ENCODE measurements at places on chromosomes 2 and 18. TPM values are rescaled to one million over a fixed set of nuclear protein-coding genes. Genes with fewer than 3 reads are reported as not detected.
A peak's percentile ranks its signal among the peaks of the same experiment; 100 is the strongest.

Gene CDK15
- total RNA-seq = 6.6 TPM

Gene ZBTB7C
- total RNA-seq = 1.4 TPM

DNA sequence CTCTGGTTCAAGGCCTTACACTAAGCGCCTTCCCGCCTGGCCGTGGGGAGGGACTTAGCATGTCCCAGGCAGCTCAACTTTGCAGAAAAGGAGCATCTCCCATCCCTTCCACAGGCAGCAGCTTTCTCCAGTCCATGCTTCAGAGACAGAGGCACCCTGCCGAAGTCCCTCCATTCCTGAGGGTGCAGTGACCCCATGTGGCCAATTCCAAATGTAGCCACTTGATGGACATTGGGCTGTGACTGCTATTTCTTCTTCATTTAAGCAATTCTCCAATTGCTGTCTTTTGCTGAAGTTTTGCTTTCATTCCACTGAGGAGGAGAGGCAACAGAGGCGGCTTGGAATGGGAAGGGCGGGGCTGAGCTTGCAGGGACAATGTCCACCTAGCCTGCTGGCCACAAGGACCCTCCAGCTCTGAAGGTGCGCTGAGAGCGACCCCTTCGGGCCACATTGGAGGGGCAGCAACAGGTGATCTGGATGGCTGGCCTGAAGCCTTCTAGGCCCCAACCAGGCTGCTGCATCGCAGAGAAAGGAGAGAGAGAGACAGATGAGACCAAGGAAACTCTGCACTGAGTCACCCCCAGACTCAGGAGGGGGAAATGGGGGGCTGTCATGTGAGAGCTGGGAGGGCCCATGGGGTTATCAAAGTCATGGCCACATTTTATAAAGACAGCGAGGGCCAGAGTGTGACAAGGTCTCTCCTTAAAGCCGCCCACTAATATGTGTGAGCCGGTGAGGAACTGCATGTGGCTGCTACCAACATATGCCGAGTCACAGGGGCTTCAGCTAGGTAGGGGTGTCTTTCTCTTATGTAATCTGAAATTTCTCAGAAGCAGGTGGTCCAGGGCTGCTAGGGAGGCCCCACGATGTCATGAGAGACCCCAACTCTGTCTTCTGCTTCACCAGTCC lies 61.3 kb downstream of the LONRF2 start:
- H3K4me3 ChIP-seq = no peak overlapping the region
- no peaks in the 10 kb centered on the region for H3K27me3 ChIP-seq
- H3K4me1 ChIP-seq = peaks cover 10% of the 10 kb centered on the region
- H3K27ac ChIP-seq = no peak overlapping the region
- DNase-seq = peak; percentile 63
- no peaks in the 10 kb centered on the region for H3K36me3 ChIP-seq

DNA sequence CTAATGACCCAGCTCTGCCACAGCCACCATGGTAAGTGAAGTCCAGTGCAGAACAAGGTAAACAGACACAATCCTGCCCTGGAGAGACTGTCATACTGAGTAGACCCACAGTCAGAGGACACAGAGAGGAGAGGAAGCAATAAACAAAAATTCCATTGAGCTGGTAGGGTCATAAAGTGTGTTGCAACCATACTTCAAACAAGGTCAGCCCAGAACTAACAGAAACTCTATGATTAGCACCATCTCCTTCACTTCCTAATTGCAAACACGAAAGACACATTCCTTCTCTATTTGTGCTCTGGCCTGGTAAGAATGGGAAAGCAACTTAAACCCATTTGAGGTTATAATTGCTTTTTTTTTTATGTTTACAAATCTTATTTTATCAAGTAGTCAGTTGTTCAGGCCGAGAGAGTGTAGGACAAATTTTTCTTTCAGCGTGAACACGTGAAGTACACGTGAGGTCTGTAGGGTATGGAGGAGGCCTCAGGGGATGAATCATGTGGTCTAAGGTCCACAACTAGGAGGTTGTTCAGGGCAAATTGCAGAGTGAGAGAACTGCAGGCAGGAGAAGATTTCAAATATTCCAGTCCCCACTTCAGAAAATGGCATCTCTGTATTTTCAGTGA lies 71.4 kb upstream of the GLS start:
- H3K36me3 ChIP-seq = no peaks in the 10 kb centered on the region
- no peak for DNase-seq
- no peaks in the 10 kb centered on the region for H3K27me3 ChIP-seq
- no peak overlapping the region for H3K27ac ChIP-seq
- no peak overlapping the region for H3K4me3 ChIP-seq
- H3K4me1 ChIP-seq = no peaks in the 10 kb centered on the region

DNA sequence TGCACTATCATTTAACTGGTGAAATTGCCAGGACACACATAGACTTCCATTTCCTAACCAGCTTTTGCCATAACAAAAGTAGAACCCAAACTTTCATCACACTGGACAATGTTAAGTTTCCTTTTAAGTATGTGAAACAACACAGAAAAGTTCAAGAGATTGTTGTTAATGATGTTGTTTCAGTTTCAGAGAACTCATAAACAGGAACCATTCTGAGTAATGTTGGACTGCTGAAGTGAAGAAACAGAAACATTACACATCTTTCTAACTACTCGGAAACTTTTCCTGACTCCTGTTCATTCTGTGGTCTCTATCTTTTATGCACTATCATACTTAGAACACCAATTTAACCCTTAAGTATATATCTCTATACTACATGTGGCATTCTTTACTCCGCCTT lies 179.2 kb downstream of the RIT2 start:
- no peak overlapping the region for H3K27ac ChIP-seq
- no peaks in the 10 kb centered on the region for H3K36me3 ChIP-seq
- H3K27me3 ChIP-seq = no peaks in the 10 kb centered on the region
- no peak overlapping the region for H3K4me3 ChIP-seq
- H3K4me1 ChIP-seq = peaks cover 5% of the 10 kb centered on the region

- no peaks in the 10 kb centered on the region for H3K36me3 ChIP-seq
- peaks cover 9% of the 10 kb centered on the region for H3K4me1 ChIP-seq
- no peak overlapping the region for H3K4me3 ChIP-seq
- no peak overlapping the region for H3K27ac ChIP-seq
- no peak for DNase-seq
Observed at GRCh38 chr18:848062-848861, 36.2 kb upstream of the YES1 start.

Gene FHOD3
- 6.1 TPM for total RNA-seq

GRCh38 chr2:219428469-219428868 lies 6.2 kb upstream of the SPEG start:
- no peak overlapping the region for H3K27ac ChIP-seq
- DNase-seq = no peak
- H3K36me3 ChIP-seq = no peaks in the 10 kb centered on the region
- H3K27me3 ChIP-seq = no peaks in the 10 kb centered on the region

DNA sequence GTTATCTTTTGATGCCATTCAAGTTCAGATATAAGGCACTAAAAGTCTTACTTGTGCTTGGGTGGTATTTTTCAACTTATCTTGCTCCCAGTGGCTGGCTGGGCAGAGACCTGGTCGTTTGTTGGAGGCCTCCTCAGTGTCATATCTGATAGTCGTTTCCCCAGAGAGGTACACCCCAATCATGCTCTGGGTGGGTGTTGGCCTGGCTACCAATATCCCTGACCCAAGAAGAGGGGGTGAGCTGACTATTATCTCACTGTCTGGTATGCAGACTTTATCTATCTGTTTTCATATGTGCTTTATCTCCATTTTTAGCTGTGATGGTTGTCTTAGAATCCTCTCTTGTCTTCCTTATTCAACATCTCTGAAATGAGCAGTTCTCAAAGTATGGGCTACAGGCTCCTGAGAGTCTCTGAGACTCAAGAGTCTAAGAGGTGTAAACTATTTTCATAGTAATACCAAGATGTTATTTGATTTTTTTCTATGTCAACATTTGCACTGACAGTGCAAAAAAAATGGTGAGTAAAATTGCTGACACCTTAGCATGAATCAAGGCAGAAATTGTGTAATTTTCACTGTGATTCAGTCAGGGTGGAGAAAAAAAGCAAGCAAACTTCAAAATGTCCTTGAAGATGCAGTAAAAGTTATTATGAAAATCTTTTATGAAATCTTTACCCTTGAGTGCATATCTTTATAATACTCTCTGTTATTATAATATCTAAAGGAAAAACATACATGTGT lies 12.3 kb upstream of the PLEK start:
- H3K27me3 ChIP-seq = no peaks in the 10 kb centered on the region
- no peak for DNase-seq
- no peaks in the 10 kb centered on the region for H3K4me1 ChIP-seq
- no peaks in the 10 kb centered on the region for H3K36me3 ChIP-seq
- no peak overlapping the region for H3K27ac ChIP-seq

Gene C1GALT1C1L
- not detected for total RNA-seq

Gene IL1RN
- not detected for total RNA-seq

Gene KATNAL2
- total RNA-seq = 3.0 TPM

GRCh38 chr2:106534471-106534870 lies 47.3 kb downstream of the CD8B2 start:
- H3K4me1 ChIP-seq = no peaks in the 10 kb centered on the region
- no peak overlapping the region for H3K4me3 ChIP-seq
- H3K36me3 ChIP-seq = no peaks in the 10 kb centered on the region
- peaks cover 5% of the 10 kb centered on the region for H3K27me3 ChIP-seq

DNA sequence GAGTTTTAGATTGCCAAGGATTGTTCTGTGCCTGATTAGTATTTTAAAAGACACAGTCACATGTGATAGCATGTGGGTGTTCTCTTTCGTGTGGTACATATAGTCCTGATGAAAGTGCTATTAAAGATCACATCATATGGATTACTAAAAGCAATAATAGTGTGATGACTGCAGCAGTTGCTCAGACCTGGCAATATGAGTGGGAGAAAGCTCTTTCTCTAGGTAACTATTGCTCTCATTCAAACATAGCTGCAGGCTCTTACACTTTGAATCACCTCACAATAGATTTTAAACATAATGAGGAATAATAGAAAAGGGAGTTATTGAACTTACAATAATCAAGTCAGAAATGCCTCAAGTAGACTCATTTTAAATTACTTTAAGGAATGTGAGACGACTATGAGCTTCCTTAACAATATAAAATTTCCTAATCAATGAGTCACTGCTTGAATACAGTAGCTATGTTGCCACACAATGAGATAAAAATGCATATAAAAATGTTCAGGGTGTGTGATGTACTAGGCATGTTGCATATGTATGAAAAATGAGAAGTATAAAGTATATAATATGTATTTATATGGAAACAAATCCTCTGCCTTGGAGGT lies 452.1 kb downstream of the TMX3 start:
- peak overlapping the region; percentile 73 for H3K27ac ChIP-seq
- no peak overlapping the region for H3K4me3 ChIP-seq
- no peaks in the 10 kb centered on the region for H3K27me3 ChIP-seq
- peak; percentile 87 for DNase-seq
- peaks cover 12% of the 10 kb centered on the region for H3K4me1 ChIP-seq

DNA sequence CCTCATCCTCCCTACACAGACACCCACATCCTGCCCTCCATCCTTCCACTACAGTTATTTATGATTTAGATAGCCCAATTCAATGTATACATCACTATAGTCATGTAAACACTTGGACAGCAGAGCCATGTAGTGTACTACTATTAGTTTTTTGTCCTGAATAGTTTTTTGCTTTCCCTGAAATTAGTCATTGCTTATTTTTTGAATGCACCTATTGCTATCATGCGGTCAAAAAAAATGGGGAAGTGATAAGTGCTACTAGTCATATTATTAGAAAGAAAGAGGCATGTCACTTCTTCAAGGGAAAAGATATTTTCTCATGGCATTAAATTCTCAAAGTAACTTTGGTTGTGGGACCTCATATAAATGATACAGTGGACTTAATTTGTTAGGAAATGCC lies 6.8 kb upstream of the GREB1 start:
- no peak for DNase-seq
- peaks cover 10% of the 10 kb centered on the region for H3K27me3 ChIP-seq
- no peaks in the 10 kb centered on the region for H3K36me3 ChIP-seq
- no peak overlapping the region for H3K4me3 ChIP-seq
- no peaks in the 10 kb centered on the region for H3K4me1 ChIP-seq

Gene KIF1A
- 20.3 TPM for total RNA-seq

Gene ANKRD62
- not detected for total RNA-seq

DNA sequence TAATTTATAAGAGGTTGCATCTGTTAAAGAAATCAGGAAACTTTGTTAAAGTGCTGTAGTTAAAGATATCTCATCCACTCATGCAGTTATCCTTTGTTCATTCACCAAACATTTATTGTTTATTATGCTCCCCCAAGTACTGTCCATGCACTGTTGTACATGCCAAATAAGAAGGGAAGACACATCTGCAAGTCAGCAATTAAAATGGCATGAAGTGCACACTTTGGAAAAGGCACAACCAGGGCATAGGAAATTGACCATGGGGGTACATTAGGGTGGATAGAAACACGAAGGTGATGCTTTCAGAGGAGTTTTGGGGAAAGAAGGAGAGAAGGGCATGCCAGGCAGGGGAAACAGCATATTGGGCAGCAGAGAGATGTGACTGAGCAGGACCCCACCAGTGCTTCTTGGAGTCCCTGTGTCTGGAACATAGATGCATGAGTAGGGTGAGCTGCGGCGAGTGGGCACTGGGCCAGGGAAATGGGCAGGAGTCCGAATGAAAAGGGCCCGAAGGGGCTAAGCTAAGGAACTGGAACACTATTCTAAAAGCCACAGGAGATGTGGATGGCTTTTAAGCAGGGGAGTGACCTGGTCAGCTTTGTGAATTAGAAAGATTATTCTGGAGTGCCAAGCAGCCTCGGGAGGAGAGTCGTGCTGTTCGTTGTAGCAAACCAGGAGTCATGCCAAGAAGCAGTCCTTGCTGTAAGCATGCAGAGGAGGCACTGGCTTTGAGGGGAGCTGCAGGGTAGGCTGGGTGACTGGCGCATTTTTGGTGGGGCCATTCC lies 316.3 kb downstream of the AGPS start:
- no peaks in the 10 kb centered on the region for H3K36me3 ChIP-seq
- DNase-seq = no peak

Gene DES
- total RNA-seq = 5.2 TPM

Gene DNAJC5G
- total RNA-seq = not detected

Gene RAB27B
- 0.91 TPM for total RNA-seq

DNA sequence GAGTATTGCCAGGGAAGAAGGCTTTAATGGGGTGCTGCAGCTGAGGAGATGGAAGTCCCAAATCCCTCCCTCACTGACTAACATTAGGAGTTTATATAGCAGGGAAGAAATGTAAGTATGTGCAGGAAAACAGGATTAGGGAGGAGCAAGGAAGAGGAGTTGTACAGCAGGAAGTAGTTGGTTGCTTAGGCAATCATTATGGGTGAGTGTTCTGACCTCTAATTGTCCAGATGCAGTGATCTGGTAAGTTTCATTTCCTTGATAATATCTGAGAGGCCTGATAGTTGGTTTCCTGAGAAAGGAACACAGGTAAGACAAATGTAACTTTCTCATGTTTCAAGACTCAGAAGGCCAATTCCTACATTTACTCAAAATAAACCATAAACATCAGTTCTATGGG lies 331.9 kb upstream of the GULP1 start:
- no peak overlapping the region for H3K27ac ChIP-seq
- H3K27me3 ChIP-seq = no peaks in the 10 kb centered on the region
- no peak for DNase-seq
- H3K4me1 ChIP-seq = no peaks in the 10 kb centered on the region
- H3K36me3 ChIP-seq = no peaks in the 10 kb centered on the region

- no peaks in the 10 kb centered on the region for H3K36me3 ChIP-seq
- no peaks in the 10 kb centered on the region for H3K27me3 ChIP-seq
Observed at GRCh38 chr2:175442441-175442840, 260.9 kb upstream of the ATP5MC3 start.

Gene DGUOK
- total RNA-seq = 86.3 TPM
